ENCODE measurements at places on chromosomes 1 and 21.

DNA sequence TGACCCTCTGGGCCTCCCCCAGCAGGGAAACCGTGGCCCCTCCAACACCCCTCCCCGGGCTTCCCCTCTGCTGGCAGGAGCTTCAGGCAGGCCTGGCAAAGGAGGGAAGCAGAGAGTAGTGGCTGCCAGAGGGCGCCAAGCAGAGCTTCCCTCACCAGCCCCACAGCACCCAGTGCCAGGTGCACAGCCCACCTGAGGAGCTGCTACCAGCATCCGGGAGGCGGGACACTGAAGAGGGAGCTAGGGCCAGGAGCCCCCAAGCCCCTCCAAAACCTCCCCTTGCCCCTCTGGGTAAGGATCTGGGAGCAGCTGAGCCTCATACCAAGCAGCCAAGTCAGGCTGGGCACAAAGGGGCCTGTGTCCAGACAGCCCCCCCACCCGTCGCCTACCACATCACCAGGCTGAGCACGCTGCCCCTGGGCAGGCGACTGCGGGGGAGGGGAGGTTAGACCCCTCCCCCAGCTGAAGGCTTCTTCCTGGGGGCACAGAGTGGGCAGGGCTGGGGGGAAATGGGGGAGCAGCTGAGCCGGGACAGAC, 19.6 kb downstream of the CCDC24 start:
- no peak for DNase-seq

DNA sequence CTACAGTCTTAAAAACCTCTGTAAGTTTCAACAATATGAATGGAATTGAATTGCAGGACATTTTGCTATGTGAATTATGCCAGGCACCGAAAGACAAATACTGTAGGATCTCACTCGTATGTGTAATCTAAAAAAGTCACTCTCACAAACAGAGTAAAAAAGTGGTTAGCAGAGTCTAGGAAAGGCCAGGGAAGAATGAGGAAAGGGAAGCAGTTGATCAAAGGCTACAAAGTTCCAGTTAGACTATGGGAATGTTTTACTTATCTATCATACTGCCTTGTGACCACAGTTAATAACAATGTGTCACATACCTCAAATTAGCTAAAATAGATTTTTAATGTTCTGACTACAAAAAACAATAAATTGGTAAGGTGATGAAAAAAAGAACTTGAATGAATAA, 565.4 kb upstream of the BRINP3 start:
- DNase-seq = no peak

GRCh38 chr1:236523704-236524141, at the start of gene LGALS8:
Gene LGALS8, plus strand, starts transcription at chr1:236523982. Its CDS starts 2,089 bp downstream, at chr1:236526071.
- DNase-seq = no peak

- no peak for DNase-seq
Observed at GRCh38 chr1:193542690-193543089, 356.3 kb upstream of the B3GALT2 start.
